NCI-H187 treated with DMSO at 0.1 percent for 48 hours (cell line): ENCODE measurements at places on chromosomes 12 and 14.

- no peak for DNase-seq
Measured at GRCh38 chr12:50746431-50746830, 17.5 kb upstream of the ATF1 start.

DNA sequence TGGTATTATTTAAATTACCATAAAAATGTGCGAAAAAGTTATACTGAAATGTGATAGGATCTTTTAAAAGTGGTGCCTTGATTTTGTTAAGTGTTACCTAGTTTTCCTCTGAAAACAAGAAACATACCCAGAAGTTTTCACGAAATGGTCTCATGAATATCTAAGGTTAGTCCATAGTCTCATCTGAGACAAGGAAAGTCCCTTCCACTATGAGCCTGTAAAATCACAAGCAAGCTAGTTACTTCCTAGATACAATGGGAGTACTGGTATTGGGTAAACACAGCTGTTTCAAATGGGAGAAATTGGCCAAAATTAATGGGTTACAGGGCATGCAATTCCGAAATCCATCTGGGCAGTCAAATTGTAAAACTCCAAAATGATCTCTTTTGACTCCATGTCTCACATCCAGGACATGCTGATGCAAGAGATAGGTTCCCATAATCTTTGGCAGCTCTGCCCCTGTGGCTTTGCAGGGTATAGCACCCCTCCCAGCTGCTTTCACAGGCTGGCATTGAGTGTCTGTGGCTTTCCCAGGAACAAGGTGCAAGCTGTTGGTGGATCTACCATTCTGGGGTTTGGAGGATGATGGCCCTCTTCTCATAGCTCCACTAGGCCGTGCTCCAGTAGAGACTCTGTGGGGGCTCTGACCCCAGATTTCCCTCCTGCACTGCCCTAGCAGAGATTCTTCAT, 271.4 kb downstream of the NAV3 start:
- no peak for DNase-seq

- no peak for DNase-seq
Measured at GRCh38 chr12:43462080-43462479, 89.9 kb downstream of the ADAMTS20 start.

DNA sequence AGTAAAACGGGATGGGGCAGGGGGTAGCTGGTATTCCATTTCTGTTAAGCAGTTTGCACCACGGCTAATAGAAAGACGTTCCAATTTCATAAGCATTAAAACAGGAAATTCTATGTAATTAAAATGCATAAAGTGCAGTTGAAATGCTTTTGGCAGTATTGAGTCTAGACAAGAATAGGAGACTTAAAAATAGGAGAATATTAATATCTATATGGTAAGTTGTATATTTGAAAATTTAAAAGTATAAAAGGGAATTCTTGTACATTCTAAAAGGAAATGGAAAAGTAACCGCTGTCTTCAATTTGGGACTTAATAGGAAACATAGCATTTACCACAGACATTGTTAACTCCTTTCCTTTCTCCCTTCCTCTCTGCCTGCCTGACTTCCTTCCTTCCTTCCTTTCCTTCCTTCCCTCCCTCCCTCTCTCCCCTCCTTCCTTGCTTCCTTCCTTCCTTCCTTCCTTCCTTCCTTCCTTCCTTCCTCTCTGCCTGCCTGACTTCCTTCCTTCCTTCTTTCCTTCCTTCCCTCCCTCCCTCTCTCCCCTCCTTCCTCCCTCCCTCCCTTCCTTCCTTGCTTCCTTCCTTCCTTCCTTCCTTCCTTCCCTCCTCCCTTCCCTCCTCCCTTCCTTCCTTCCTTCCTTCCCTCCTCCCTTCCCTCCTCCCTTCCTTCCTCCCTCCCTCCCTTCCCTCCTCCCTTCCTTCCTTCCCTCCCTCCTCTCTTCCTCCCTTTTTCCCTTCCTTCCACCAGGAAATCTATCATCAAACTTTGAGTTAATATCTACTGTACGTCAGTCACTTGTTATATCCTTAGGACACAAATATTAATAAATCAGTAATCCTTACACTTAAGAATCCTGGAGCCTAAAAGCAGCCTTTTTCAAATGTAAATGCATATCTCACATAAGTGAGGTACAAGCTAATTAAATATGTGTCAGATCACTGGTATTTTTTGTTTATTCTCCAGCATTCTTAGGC, 1049.3 kb downstream of the GALC start:
- no peak for DNase-seq
